ENCODE measurements at places on chromosomes 1 and 21.

GRCh38 chr1:34199927-34200326 lies 23.2 kb downstream of the C1orf94 start:
- no peak for DNase-seq

DNA sequence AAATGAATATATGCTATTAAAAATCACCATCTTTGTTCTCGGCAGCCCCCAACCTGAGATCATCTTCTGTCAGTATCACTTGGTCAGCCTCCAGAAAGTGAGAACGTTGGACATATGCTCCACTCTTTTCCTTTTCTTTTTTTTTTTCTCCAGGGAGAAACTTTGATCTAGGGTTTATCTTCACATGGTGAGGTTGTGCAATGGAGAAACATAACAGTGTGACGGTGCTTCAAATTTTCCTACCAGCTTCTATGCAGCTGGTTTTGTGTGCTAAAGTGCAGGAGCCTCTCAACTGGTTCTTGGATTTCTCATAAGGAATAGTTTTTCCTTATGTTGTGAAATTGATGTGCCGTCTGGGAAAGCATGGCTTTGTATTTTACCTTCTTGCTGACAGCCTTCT lies 1202.9 kb downstream of the NCAM2 start:
- no peak for DNase-seq

- DNase-seq = peak; percentile 71
Measured at GRCh38 chr1:219174460-219175211, 958 bp downstream of the LYPLAL1 start.

- DNase-seq = no peak
Measured at GRCh38 chr1:64424412-64424811, 45.5 kb upstream of the CACHD1 start.

DNA sequence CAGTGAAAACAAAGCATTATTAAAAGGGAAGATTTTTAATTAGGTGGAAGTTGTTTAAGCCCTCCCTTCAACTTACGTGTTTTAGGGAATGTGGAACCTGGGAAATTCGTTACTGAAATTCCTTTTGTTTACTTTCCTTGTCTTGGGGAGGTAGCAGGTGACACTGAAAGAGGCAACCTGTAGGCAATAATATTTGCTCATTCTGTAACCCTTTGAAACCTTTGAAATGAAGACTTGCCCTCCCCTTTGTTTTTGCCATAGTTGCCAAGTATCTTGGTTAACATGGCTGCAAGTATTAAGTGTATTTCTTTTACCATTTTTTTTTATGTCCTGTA lies 1.7 kb downstream of the MRPS6 start:
- peak; percentile 56 for DNase-seq

DNA sequence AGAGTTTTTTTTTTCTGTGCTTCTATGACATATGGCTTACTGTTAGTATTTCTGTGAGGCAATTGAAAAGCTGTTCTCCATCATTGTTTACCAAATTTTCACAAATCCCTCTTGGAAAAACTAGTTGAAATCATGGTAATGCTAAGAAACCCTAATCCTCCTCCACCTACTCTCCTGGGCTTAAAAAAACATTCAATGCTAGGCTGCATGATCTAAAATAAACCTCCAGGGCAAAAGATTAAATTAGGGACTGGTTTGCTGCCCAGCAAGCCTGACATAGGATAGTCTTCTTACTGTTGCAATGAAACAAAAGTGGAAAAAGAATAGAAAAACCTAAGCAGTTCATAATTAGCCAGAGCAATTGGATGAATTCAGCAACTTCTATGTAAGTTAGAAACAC lies 16.1 kb downstream of the C1orf52 start:
- DNase-seq = no peak

GRCh38 chr1:47406966-47407365 lies 9.1 kb upstream of the FOXE3 start:
- no peak for DNase-seq

- DNase-seq = no peak
Measured at GRCh38 chr1:21335750-21336224, 45.5 kb upstream of the ECE1 start.

- no peak for DNase-seq
Measured at GRCh38 chr1:172955161-172955815, 95.5 kb downstream of the TNFSF18 start.

DNA sequence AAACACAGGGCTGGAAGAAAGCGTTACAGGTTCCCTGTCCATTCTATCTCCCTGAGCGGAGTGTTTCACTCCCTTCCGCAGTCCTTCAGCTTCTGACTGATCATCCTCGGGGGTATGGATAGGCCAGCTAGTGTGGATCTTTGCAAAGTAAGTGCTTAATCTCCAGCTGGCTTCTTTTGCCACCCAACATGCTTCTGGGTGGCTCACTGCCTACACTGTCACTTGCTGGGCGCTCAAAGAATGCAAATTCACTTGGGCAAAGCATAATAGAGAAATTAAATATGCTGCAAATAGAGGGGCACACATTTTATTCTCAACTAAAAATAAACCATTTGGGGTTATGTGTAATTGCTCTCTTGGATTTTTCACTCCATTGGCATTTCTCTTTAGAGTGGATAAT lies 265.6 kb downstream of the TNR start:
- no peak for DNase-seq

- DNase-seq = no peak
Measured at GRCh38 chr1:233625510-233625981, 11.6 kb downstream of the KCNK1 start.

GRCh38 chr1:221778125-221778524 lies 36.2 kb upstream of the DUSP10 start:
- peak; percentile 72 for DNase-seq

DNA sequence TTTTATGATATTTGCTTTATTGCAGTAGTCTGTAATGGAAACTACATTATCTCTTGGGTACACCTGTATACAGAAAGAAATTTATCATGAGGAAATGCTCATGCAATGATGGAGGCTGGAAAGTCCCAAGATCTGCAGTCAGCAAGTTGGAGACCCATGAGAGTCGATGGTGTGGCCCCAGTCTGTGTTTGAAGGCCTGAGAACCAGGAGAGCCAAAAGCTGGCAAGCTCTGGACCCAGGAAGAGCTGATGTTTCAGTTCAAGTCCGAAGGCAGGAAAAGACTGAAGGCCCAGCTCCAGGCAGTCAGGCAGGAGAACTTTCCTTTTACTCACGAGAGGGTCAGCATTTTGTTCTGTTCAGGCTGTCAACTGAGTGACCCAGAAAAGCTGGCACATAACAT lies 42.2 kb downstream of the B3GALT5 start:
- DNase-seq = no peak

DNA sequence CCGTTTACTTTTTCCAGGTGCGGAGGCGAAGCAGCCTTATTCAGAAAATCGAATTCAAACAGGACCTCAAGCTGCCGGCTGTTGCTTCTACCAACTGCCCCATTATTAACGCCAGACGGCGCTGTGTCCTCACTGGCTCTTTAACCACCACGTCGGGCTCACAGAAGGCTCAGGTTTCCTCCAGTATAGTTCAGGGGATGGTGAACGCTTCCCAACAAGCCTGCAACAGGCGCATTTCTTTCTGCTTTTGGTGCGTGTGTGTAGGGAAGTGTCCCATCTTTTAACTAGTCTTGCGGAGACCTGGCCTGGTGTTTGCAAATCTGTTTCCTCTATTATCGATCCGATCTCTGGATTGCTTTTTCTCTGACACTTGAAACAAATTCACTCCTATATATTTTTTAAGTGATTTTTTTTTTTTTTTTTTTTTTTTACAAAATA lies 791 bp upstream of the STUM start:
- DNase-seq = peak; percentile 82

DNA sequence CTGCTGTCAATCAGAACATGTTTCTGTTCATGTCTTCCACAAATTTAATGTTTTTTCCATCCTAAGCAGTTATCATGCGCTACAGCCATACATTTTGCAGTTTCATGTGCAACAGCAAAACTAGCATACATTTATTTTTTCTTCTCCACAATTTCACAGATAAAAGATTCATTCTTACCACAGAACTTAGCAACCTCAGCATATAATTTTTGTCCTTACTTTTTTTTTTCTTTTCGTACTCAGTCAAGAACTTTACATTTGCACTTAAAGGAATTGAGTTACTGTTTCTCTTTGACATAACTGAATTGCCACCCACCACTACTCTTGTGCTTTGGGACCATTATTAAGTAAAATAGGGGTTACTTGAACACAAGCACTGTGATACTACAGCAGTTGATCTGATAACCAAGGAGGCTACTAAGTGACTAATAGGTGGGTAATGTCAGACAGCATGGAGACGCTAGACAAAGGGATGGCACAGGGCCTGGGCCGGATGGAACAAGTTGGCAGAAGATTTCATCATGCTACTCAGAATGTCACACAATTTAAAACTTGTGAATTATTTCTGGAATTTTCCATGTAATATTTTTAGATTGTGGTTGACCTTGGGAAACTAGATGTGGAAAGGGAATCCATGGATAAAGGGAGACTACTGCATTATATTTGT lies 50.2 kb upstream of the LHX8 start:
- DNase-seq = no peak

DNA sequence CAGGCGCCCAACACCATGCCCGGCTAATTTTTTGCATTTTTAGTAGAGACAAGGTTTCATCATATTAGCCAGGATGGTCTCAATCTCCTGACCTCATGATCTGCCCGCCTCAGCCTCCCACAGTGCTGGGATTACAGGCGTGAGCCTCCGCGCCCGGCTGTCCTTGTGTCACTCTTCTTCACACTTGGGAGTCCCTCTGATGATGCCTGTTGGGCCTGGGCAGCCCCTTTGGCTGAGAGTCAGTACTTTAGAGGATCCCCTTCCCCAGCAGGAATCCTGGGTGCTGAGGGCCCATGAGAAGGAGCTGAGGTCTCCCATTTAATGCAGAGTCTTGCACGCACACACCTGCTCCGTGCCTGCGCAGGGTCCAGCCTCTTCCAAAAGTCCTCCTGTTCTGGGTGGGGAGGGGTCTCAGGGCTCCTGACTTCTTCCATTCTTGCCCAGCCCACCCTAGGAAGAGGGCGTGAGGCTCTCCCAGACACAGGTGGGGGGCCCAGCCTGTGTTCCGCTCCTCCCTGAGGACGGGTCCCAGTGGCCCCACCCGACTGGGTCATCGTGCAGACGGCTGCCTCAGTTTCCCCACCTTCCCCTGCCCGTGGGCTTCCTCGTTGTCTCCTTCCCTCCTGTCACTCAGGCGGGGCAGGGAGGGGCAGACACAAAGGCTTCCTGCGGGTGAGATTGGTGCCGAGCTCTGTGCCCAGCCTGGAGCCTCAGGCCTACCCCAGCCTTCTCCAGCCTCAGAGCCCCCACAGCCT lies 3.9 kb downstream of the TTLL10 start:
- no peak for DNase-seq

- no peak for DNase-seq
Measured at GRCh38 chr21:34651642-34652041, 17.2 kb upstream of the CLIC6 start.

- DNase-seq = peak; percentile 93
Measured at GRCh38 chr1:151839457-151840403, at the start of gene C2CD4D. Gene C2CD4D (minus strand): TSS chr1:151839820. CDS start chr1:151838989, 831 bp downstream.

GRCh38 chr1:242800521-242800920 lies 276.0 kb upstream of the PLD5 start:
- DNase-seq = no peak

- peak; percentile 90 for DNase-seq
Measured at GRCh38 chr1:156082309-156083091, at the start of gene MEX3A. Gene MEX3A (minus strand): TSS chr1:156082465. CDS start chr1:156081998, 467 bp downstream.

DNA sequence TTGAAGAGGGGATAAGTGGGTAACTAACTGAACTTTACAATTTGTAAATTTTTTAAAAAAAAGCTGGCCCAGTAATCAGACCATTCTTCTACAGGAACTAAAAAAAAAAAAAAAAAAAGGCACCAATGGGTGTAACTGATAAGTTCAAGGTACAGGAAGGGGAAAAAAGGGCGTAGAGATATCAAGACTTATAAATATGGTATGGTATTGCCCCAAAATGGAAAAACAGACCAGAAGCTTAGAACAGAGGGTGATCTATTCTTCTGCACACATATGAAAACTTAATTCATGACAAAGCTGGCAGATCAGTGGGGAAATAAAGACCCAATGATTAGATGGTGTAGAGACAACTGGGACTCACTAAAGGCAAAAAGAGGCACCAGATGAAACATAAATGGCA lies 58.9 kb downstream of the LHX4 start:
- DNase-seq = no peak

DNA sequence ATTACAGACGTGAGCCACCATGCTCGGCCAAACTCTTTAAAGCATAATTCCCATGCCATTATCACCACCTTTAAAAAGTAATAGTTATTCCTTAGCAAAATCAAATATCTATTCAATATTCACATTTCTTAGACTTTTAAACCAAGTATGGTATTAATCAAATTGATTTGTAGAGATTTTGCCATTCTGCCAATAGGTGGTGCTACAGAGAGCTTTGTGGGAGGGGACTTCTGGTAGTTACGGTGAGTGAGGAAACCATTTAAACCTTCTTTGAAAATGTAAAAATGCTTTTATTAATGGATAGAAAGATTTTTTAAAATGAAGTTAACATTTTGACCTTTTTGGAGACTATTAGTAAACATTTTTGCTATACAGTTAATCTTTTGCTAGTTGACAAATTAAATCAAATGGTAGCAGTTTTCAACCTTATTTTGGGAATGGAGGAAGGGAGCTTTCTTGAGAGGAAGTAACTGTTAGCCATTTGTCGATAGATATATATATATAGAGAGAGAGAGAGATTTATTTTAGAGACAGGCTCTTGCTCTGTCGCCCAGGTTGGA lies 19.3 kb downstream of the IARS2 start:
- peak; percentile 77 for DNase-seq

DNA sequence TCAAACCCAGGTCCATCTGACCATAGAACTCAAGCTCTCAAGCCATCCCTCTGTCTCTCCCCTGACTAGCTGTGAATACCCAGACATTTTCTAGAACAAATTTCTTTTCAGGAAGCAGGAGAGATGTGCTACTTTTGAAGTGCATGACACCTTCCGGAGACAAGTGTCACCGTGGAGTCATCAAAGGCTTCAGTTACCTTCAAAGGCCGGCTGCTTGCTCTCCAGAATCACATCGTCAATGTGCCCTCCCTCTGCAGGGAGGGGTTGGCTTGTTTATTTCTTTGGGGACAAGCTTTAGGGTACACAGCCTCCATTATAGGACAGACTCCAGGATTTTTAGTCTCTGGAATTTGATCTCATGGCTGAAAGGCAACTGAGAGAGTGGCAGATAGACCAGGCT lies 37.7 kb upstream of the IGSF21 start:
- peak; percentile 58 for DNase-seq
